Hematopoietic multipotent progenitor cell treated with erythropoietin and hydrocortisone succinate and interleukin-3 and kit ligand, for 8 days (in vitro differentiated cells): ENCODE measurements at places on chromosomes 4 and X.

DNA sequence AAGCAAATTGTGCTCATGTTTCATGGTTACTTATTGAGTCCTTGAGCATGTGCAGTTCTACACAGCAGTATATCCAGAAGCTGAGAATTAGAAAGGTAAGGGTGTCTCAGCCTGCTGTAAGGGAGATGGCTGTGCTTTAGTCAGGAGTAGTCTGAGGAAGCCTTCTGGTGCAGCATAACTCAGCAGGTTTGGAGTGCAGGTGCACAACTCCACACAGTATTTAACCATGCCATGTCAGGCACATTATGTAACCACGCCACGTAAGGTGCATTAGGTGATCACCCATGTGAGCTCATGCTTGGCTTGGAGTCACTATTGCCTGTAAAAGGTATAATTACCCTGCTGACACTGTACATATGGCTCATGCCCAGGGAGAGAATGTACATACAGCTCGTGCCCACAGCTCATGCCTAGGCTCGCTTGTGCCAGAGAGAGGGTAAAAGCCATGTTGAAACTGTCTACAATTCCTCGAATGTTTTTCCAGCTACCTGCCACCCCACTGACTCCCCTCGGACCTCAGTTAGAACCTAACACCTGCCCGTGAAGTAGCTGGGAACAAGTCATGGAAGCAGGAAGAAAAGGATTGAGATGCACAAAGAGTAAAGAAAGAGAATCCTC is 37.8 kb downstream of the UCHL1 start:
- DNase-seq: no peak

GRCh38 chr4:140672416-140672815 is 83.8 kb downstream of the TBC1D9 start:
- DNase-seq: no peak

DNA sequence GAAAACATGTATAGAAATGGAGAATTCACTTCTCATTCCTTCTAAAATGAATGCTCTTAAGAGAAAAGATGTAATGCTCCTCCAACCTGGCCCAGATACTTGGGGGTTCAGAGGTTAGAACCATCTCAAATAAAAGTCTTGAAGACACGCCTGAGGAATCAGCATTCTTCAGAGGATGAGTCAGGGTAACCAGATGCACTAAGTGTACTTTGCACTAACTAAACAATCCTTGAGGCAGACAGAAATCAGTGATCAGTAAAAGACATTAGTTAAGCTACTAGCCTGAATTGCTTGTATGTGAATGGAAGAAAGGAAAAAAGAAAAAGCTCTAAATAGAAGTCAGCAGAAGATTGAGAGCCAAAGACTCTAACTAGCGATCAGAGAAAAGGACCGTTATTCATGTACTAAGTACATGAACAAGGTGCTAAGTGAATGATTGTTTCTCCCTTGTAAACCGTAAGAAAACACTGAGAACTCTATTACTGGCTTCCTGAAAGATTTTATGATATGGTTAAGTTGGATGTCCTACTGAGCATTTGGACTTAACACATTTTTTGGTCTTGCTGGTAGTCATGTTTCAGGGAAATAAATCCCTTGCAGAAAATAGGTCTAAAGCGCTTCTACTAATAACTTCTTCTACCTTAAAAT is 738.3 kb downstream of the STPG2 start:
- no peak for DNase-seq

DNA sequence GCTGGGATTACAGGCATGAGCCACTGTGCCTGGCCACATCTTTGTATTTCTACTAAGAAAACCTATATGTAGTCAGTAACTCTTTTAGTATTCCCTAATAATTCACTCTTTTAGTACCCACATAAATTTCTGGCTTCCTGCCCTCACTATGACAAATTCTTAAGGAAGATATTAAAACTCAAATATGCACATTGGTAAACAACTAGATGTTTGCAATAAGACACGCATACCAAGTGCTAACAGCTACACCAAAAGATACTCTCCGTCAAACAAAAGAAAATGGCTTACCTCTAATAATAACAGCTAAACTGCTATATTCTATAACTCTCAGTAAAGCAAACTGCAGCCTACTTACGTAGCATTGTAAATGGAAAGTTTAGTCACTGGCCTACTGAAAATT is 6.3 kb downstream of the UBA6 start:
- no peak for DNase-seq

- DNase-seq: no peak
Observed at GRCh38 chr4:142856576-142856975, 10.5 kb upstream of the INPP4B start.

DNA sequence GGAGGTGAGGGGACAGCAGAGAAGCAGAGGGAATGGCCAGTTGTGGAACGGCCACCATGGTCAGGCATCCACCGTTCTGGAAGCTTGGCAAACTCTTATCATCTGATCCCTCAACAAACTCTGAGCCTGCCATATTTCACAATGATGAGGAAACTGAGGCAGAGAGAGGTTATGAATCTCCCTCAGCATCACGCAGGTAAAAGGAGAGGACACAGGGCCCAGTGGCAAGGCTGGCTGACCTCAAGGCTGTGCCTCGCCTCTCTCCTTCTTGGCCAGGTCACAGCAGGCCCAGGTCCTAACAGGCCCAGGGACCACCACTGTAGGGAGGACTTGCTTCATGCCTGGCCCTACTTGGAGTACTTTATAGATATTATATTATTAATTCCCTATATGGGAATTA is 242.8 kb downstream of the EVC2 start:
- no peak for DNase-seq

- DNase-seq: no peak
Observed at GRCh38 chr4:185304541-185304940, 91.2 kb downstream of the LRP2BP start.

- no peak for DNase-seq
Observed at GRCh38 chr4:126038502-126039144, 723.9 kb downstream of the FAT4 start.

DNA sequence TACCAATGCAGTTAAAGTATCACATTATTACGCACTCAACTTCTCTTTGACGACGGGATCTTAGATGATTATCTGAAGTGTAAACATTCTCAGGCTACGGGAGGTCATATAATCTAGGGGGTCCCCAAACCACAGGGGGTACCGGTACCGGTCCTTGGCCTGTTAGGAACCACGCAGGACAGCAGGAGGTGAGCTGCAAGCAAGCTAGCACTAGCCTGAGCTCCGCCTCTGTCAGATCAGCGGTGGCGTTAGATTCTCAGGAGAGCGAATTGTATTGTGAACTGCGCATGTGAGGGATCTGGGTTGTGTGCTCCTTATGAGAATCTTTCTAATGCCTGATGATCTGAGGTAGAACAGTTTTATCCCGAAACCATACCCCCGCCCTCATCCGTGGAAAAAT is 20.6 kb upstream of the PRR27 start:
- no peak for DNase-seq

DNA sequence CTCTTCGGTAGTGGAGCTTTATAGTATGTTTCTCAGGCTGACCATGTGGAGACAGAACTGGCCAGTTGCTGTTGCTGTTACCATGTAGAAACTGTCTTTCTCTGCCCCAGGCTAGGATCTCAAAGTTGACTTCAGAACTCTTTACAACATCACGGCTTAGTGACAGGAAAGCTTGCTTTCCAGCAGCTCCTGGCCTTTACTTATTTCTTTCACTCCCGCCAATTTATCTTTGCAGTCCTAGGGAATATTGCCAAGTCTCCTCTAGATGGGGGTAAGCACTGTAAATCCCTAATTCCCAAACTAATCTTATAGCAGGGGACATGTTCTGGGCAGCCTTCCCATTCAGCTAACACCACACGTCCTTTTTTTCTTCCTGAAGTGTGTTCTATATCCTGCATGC is 631.6 kb downstream of the SPRY1 start:
- no peak for DNase-seq

DNA sequence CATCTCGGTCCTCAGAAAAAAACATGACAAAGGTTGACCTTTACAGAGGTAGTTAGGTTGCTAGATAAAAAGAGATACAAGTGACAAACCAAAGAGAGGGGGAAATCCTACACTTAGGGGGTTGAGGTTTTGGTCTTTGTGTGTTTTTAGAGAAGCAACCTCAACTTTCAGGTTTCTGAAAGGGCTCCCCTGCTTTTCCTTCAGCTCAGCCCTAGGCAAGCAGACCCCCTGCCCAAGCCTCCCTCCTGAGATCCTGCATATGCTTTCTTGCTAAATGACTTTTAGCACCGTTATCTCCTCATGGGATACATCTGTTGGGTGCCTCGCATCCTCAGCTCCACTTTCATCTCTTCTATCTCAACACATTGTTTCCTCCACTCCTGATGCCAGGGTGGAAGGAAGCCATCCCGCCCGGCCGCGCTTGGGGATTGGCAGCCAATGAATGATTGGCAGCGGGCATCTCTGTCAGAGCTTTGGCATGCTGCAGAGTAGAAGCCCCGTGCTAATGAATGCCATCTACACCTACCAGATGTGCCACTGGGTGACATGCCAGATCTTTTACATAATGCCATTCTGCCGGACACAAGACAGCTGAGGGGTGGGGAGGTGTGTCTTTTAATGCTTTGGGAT is 15.0 kb upstream of the PRDM8 start:
- no peak for DNase-seq
